Activated T-helper 1 cell treated with Interleukin-2 at 50 U/mL for 16 hours (primary cell): ENCODE measurements at places on chromosomes 6 and 20.

DNA sequence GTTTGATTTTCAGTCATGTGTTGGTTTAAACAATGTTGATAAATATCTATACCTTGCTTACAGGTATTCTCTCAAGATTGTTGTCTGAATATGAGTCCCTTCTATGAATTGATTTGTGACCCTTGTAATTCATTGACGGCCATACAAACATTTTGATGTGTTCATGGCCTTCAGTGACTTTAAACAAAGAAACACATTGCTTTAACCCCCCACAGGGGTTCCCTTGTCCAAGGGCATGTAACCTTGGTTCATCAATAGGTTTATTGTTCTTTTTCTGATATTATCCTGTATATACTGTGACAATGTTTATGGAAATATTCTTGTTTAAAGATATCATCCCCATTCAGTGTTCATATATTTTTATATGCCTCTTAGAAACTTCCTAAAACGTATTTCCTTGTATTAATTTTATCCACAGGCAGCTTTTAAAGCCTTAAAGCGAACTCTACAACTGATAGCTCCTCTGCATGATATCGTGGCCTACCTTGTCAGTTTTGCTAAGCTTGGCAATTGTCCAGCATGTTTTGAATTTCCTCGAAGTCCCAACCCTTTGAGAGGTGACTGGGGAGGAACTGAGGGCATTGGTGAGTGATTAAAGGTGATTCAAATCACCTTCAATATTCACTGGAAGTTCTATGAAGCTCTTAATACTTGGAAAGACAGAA lies 87.0 kb downstream of the CD164 start:
- DNase-seq: no peak

DNA sequence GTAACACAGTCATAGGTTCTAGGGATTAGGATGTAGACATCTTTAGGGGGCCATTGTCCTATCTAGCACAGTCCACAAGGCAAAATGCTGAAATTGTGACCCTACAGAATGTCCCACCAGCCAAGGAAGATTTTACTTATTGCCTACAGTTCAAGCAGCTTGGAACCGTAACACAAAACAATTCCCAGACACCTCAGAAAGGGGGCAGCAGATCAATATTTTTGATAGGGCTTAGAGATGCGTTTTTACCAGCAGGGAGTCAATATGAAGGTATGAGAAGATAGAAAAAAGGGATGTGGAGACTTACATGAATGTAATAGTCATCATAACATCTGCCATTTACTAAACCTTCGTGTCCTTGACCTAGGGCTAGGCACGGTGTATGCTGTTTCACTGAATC lies 81.0 kb downstream of the TMEM170B start:
- no peak for DNase-seq

- no peak for DNase-seq
These were observed 117.7 kb upstream of the BACH2 start for GRCh38 chr6:90414352-90414751.

GRCh38 chr6:149334201-149334600 lies 16.7 kb downstream of the TAB2 start:
- no peak for DNase-seq

DNA sequence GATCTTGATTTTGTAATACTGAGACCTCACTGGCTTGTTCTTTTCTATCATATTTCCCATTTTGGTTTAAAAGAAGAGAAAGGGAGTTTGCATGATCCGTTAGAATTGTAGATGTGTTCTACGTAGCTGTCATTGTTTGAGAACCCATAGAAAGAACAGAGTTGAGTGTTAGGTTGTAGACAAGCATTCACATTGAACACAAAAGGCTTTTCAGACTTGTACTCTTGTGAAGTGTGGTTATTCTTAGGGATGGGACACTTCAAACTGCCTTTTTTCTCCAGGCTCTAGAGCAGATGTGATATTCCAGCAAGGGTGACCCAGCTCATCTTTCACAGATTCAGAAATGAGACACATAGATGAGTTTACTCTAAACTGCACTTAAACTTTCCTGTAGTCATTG lies 19.9 kb downstream of the FOXO3 start:
- DNase-seq: no peak

DNA sequence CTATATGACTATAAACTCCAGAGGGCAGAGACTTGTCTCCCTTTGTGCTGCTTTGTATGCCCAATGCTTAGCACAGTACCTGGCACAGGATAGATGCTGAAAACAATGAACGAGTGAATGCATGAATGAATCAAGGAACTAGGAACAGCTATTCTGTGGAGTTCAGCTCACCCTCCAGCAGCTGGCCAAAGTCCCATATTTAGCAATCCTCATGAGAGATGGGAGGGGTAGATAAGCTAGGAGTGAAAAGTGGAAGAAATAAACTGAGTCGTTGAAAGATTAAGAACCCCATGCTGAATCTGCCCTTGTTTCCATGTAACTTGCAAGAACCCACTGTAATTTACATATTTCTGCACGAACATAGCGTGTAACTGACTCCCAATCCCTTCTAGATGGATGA lies 106.5 kb downstream of the MAFB start:
- DNase-seq: no peak

DNA sequence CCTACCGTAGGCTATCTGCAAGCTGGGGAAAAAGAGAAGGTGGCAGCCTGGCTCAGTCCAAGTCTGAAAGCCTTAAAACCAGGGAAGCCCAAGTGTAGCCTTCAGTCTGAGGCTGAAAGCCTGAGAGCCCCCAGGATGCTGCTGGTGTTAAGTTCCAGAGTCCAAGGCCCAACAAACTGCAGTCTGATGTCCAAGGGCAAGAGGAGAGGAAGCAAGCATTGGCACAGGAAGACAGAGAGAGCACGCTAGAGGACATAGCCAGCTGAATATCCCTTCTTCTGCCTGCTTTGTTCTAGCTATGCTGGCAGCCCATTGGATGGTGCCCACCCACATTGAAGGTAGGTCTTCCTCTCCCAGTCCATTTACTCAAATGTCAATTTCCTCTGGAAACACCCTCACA lies 12.1 kb upstream of the L3MBTL1 start:
- no peak for DNase-seq

DNA sequence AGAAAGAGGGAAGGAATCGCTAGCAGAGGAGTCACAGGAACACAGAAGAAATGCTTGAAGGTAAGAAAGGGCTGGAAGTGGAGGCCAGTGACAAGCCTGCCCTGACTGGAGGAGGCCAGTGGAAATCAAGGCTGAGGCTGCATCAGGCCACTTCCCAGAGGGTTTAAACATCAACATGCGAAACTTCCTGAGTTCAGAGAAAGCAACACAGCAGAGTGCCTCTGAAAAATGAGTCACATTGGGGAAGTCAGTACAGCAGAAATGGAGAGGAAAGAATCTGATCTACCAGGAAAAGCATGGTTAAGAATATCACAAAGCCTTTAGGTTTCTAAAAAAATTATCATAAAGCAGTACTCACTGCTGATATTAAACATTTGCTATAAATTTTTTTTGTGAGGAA lies 23.3 kb downstream of the NAPB start:
- no peak for DNase-seq

DNA sequence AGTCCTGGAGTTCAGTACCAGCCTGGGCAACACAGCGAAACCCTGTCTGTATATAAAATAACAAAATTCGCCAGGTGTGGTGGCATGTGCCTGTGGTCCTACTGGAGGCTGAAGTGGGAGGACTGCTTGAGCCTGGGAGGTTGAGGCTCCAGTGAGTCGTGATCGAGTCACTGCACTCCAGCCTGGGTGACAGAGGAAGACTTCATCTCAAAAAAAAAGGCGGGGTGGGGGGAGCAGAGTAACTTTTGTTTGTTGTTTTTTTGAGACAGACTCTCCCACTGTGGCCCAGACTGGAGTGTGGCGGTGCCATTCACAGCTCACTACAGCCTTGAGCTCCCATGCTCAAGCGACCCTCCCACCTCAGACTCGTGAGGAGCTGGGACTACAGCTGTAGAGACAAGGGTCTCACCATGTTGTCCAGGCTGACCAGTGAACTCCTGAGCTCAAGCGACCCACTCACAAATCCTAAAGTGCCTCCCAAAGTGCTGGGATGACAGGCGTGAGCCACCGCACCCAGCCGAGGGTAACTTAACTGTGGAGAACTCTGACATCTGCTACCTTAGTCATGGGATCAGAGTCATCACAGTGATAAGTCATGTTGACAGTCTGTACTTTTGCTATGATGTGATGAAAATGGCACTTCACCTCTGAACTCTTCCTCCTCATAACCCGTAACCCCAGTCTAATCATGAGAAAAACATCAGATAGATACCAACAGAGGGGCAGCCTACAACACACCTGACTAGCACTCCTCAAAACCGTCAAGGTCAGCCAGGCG lies 16.5 kb downstream of the PEDS1 start:
- DNase-seq: no peak

DNA sequence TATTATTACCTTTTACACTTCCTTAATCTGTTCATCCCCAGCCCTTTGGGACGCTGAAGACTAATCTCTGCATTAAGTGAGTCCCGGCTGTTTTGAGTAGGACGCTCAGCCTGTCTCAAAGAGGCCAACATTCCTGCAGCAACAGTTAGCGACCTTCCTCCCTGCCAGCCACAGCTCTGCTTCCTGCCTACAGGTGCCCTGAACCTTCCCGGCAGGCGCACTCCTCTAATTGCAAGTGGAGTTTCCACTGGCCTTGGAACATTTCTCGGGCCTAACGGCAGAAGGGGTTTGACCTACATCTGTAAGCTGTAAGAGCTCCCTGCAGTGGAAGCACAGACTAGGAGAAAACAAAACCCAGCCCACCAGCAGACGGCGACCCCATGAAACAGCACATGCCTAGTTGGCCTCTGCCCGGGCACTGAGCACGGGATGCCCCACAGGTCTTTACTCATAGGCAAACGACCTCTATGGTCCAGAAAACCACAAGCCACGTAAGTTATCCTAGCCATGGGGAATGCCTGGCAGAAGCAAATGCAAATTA lies 137.9 kb downstream of the DTNBP1 start:
- DNase-seq: no peak

DNA sequence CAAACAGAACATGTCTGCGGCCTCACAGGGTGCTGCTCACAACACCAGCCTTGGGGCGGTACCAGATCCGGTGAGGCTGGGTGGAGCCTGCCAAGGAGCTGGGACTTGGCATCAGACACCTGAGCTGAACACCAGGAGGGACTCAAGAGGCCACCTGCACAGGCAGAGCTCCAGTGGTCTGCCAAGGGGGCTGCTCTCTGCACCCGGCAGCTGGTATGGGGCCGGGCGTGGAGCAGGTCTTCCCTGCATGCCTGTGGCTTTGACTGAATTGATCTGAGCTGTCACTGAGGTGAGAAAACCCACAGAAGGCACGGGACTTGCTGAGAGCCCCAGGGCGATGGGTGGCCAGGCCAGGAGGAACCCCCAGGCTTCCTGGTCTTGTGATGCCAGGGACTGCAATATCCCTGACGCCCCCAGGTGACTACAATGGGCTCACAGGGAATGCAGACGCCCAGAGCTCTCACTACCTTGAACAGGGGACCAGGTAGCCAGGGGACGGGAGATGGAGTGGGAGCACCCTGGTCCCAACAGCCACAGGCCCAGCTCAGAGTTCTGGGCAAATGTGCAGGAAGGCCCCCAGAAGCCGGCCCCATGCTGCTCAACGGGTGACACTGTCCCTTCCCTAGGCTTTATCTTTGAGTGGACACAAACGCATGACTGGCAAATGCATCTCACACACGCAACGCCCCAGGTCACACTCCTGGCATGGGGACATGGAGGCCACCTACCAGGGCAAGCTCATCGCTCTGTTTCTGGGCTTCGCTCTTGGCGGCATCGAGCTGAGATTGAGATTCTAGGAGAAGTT lies 48.2 kb downstream of the DSTN start:
- DNase-seq: no peak

GRCh38 chr6:163308629-163309440 lies 105.7 kb upstream of the QKI start:
- DNase-seq: no peak

GRCh38 chr6:135789375-135790050 lies 62.0 kb upstream of the PDE7B start:
- DNase-seq: no peak
